ENCODE measurements at places on chromosomes 1 and 21.

GRCh38 chr1:220878191-220879075 lies 810 bp upstream of the HLX start:
- no peak for DNase-seq

DNA sequence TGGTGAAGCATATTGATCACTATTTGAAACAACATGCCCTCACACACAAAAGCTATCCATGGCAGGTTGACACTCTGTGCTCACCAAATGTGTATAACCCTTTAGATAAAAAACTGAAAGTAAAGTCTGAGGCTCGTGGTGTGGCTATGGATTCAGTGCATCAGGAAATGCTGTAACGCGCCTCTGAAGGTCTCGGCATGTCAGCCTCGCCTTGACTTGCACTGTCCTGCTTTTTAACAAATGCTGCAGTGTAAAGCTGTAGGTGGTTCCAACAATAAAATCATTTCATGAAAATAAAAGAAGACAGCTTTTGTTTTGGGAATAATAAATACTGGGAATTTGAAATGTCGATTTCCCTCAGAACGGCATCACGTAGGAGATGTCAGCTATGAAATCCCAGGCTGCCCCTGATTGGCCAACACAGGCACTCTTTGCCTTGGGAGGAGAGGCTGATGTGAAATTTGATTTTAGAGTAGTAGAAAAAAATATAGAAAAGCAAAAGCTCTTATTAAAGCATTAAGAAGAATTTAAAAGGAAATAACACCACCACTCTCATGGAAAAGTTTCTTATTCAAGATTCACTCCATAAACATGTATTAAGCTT lies 168.2 kb downstream of the DSCAM start:
- DNase-seq = no peak

- no peak for DNase-seq
Measured at GRCh38 chr1:117821774-117822482, 107.5 kb downstream of the GDAP2 start.

DNA sequence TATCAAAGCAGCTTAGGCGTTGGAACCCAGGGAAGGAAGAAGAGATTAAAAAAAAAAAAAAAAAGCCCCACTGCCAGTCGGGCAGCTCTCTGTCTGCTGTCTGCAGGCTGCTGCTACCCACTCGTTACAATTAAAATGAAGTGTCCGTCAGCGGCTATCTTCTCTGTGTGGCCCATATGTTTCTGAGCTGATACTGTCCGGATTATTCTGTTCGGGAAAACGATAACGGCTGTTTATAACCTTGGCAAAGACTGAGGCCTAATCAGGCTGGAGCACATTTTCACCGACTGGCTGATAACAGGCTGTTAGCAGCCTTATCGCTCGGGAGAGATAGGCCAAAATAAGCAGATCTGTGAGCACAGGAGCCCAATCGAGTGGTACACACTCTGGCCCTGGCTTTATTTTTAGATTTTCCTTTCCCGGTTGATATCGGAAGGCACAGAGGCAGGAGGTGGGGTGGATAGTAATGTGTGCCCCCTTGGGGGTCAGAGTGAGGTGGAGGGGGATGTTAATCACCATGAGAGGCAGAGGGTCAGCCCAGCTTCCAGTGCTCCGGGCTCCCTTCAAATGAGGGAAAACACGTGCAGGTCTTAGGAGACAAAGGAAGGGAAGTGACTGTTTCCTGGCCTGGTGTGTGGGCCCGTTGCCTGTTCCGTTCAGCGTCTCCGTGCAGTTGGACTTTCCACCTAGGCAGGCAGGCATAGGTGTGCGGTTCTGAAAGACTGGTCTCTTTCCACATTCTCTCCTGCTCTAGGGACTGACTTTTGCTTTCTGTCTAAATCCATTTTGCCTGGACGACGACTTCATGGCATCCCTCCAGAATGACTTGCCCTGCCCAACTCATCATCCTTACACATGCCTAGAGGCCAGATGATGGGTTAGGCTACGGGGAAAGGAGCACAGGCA lies 153.4 kb downstream of the PBX1 start:
- no peak for DNase-seq

- no peak for DNase-seq
Measured at GRCh38 chr1:23249787-23250454, 32.6 kb upstream of the HTR1D start.

DNA sequence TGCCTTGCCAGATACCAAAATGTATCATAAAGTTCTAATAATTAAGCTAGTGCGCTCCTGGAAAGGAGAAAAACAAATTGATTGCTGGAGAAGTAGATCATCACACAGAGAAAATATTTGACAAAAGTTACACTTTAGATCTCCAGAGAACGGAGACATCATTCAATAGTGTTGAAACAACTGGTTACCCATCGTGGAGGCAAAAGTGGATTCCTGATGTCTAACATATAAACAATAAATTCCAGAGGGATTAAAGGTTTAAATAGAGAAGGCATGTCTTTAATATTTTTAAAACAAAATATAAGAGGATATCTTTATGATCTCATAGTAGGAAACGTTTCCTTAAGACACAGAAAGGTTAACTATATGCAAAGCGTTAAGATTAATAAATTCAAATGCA lies 41.0 kb downstream of the NRIP1 start:
- no peak for DNase-seq

Measured in putamen (tissue), 1 donor.